ENCODE measurements at places on chromosomes 12 and 14.
A peak's percentile ranks its signal among the peaks of the same experiment; 100 is the strongest.

DNA sequence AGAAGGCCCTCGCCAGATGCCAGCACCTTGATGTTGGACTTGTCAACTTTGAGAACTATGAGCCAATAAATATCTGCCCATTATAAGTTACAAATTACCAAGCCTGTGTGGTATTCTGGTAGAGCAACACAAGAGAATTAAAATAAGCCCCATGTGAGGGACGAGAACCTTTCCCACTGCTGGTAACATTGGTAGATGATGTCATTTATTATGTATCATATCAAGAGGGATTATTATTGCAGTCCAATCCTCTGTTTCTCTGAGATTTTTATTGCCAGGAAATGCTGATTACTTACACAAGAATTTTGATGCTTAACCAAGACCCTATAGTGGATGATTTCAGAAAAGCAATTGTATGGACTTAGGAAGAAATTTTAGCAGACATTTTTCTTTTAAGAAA lies 40.3 kb upstream of the SLC24A4 start:
- no peak for DNase-seq

DNA sequence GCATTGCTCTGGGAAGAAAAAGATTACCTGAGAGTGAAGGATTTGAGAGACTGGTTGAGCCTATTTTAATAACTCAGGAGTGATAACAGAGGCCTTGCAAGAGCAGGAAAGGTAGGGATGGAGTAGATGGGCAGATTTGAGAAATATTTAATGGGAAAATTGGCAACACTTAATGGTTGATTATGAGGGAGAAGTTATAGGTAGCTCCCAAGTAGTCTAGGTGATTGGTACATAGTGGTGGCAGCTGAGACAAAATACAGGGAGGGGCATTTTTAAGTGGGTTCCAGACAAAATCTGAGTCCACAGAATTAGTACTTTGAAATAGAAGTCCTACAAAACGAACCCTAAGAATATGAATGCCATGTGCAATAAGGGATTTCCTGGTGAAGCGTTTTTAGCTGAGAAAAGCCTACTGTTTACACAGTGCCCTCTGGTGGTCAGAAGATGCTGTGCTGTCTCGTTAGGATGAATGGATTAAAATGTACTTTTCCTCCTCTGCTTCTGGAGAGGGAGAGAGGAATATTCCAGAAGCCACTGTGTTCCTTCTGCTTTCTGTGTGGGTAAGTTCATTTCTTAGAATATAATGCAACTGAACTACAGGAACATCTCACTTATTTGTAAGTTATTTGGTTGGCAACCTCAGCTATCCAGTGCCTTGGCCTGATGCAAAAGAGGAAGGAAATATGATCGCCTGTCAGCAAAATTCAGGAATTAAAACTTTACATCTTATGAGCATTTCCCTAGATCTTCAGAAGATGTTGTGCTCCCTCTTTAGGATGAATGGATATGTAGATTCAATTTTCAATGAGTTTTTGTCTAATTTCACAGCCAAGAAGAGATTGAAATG lies 6.5 kb downstream of the ZBTB1 start:
- DNase-seq, result peak; percentile 59

GRCh38 chr12:51873251-51873994 lies 14.5 kb upstream of the ANKRD33 start:
- no peak for DNase-seq

- DNase-seq, result no peak
Measured at GRCh38 chr12:31523306-31523705, 67.6 kb downstream of the DENND5B start.

DNA sequence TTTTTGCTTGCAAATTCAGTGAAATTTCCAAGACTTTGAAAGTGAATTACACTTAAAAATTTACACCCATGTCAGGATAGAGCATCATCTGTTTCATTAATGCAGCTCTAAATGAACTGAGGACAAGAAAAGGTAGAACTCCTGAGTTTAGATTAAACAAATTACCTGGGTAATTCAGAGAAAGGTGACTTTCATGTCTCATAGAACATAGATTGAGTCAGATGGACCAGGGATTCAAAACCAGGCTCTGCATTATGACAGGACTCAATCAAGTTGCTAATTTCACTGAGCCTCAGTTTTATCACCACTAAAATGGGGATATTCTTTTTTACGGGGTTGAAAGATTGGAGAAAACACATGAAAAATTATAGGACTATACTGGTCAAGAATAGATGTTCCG lies 4.5 kb downstream of the ARHGDIB start:
- no peak for DNase-seq

- no peak for DNase-seq
Measured at GRCh38 chr12:75177997-75178396, 31.6 kb downstream of the KCNC2 start.

GRCh38 chr12:47297993-47298392 lies 218.2 kb upstream of the AMIGO2 start:
- no peak for DNase-seq

- DNase-seq, result no peak
Measured at GRCh38 chr12:45435945-45436710, 220.2 kb downstream of the ANO6 start.

GRCh38 chr12:114780746-114781399 lies 96.9 kb upstream of the TBX3 start:
- no peak for DNase-seq

- DNase-seq, result no peak
Measured at GRCh38 chr14:66140213-66140918, 345.8 kb upstream of the CCDC196 start.

- no peak for DNase-seq
Measured at GRCh38 chr14:24136684-24137528, 912 bp downstream of the PSME1 start.

GRCh38 chr14:21069388-21070082 lies 569 bp upstream of the ARHGEF40 start:
- peak; percentile 25 for DNase-seq

- DNase-seq, result no peak
Measured at GRCh38 chr12:28390761-28391385, 200.6 kb downstream of the CCDC91 start.

DNA sequence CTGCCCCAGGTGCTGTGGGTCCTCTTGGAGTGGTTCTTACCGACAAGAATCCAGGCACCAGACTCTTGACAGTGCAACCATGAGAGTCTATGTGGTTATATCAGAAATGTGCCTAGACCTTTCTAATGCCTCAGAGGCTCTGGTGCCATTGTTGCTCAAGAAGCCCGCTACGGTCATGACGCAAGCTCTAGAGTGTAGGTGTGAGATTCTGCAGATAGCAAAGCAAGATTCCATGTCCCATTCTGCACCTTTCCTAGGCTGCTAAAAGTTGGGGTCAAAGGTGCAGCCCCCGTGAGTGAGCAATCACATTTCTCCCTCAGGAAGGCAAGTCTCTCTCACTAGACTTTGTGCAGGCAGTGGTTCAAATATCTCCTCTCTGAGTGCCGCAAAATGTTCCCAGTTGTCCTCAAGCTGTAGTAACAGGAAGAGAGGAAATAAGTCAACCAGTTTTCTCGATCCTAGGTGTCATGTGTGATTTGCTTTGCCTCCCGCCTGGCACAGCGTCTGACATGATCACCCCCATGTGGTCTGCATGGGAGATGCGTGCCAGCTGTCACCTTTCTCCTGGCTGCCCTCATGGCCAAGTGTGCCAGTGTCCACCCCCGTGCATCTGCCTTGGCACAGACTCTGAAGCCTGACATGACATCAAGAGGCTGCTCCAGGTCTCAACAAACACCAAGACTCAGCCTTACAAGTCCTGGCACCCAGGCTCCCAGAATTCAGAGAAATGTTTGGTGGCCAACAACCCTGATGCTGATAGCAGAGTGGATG lies 122.5 kb upstream of the COCH start:
- DNase-seq, result no peak

DNA sequence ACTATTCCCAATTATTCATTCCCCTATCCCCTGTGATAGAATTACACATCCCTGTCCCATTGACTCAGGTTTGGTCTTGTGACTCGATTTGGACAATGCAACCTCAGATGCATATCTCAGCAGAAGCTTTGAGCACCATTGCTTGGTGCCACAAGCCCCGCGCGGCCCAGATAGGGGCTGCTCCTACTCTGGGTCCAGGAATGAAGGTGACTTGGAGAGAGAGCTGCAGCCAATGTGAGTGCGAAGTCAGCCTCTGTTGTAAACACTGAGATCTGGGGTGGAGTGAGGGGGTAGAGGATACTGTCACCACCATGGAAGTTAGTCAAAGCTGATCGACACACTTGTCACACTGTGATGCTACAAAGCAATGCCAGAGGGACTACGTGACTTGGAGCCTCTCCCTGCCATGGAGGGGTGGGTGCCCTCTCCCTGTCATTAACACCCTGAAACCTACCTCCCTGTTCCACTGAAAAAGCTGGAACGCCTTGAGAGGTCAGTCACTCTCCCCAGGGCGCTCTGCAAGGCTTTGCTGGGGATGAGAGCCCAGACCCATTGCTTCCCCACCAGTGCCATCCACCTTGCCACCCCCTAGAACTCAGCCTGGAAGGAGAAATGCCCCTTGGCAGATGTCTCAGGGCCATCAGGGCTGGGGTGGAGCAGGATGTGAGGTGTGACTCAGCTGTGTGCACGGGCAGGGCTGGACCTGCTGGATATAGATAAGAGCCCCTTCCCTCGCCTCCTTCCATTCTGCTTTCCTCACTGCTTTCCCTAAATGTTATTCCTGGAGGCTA lies 6.6 kb upstream of the PLEK2 start:
- no peak for DNase-seq

DNA sequence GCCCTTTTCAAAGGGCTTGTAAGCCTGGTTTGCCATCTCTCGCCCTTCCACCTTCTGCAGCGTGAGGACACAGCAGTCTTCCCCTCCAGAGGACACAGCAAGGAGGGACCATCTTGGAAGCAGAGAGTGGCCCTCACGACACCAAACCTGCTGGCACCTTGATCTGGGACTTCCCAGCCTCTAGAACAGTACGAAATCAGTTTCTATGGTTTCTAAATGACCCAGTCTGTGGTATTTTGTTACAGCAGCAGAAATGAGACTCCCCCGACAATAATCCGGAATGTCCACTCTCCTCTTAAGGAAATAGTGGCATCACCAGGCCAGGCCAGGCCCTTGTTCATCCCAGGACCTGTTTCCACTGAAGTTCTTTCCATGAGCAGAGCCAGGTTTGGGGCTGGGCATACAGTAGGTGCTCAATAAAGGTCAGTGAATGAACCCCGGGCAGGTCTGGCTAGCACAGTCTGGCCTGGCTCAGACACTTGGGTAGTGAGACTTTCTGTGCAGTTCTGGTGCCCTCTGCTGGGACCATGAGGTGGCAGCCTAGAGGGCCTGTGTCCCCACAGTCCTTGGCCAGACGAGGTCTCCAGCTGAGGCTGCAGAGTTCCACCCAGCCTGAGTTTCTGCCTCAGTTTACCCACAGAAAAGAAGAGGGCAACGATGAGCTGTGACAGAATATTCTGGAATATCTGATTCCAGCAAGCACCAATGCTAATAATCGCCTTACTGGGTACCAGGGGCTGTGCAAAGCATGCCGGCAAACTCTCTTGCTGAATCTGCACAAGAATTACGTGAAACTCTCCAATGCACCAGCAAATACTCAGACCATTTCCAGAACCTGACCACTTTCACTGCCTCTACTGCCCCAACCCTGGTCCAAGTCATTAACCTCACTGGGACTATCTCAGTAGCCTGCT lies 14.0 kb downstream of the ABCB9 start:
- peak; percentile 75 for DNase-seq

- DNase-seq, result no peak
Measured at GRCh38 chr12:118354903-118355302, 17.8 kb downstream of the TAOK3 start.

DNA sequence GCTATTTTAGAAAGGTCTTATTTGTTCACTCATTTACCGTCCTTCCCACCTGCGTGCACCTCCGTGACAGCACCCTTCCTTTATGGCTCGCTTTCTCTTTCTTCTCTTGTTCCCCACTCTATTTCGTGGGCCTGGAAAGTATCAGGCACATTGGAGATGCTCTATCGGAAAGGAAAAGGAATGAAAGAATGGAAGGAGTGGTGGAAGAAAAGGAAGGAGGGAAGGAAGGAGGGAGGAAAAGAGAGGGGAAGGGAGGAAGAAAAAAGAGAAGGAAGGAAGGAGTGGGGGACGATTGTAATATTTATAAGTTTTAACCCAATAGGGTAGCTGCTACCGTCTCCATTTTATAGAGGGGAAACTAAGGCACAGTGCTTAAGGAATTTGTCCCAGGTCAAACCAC lies 363.4 kb downstream of the CACNA1C start:
- DNase-seq, result no peak

DNA sequence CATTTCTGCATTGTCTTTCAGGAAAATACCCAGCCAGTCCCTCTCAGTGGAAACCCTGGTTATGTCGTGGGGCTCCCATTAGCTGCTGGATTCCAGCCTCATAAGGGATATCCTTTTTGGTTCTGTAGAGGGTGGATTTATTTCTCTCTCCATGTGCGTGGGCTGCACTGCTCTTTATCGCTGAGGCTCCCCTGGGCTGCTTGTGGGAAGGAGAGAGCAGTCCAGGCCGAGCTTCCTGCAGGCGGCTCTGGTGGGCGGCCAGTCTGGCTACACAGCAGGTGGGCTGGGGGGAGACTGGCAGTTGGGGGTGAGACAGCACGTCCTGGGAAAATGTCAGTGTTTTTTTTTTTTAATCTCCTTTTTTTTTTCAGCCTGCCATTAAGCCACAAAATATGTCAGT lies 27.6 kb downstream of the TCTN1 start:
- DNase-seq, result no peak

- DNase-seq, result no peak
Measured at GRCh38 chr14:96881713-96882112, 84.5 kb downstream of the VRK1 start.

DNA sequence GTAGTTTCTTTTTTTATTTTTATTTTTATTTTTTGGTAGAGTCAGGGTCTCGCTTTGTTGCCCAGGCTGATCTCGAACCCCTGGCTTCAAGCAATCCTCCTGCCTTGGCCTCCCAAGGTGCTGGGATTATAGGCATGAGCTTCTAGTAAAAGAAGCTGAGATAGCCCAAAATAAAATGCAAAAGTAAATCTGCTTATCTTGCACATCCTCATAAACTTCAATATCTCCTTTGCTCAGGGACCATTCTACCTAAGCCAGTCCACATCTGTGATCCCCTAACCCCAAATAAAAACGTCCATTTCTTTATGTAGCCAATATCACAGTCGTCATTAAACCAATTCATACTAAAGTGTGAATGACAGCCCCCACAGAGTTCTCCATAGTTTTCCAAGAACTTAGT lies 36.3 kb downstream of the ATF7 start:
- DNase-seq, result no peak

- no peak for DNase-seq
Measured at GRCh38 chr12:110282956-110283817, 2.1 kb downstream of the ATP2A2 start.

- DNase-seq, result no peak
Measured at GRCh38 chr12:49327368-49327767, 4.3 kb downstream of the TROAP start.

GRCh38 chr12:58533652-58534051 lies 386.7 kb downstream of the LRIG3 start:
- DNase-seq, result no peak

DNA sequence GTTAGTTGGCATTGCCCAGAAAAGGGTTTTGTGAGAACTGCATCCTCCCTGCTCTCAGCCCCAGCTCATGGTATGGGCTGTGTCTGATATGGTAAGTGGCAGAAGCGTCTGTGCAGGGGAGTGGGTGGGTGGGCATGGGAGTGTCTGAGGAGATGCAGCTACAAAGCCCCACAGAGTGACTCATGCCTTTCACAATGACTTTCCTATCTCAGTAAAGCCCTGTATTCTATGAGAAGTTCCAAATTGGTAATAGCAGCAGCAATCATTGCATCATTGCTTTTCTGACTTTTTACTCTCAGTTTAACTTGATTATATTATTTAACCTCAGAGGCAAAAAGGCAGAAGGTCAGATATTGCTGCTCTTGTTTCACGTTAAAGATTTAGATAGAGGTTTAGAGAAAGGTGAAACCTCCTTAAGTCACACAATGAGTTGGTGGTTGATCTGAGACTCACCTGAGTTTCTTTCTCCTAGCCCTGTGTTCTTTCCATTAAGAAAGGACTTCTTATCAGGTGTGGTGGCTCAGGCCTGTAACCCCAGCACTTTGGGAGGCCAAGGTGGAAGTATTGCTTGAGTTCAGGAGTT lies 171.7 kb downstream of the SLC5A8 start:
- no peak for DNase-seq
